ENCODE measurements at places on chromosomes 13 and 19. TPM values are rescaled to one million over a fixed set of nuclear protein-coding genes. Genes with fewer than 3 reads are reported as not detected.

Gene ANKLE1
- 0.12 TPM for total RNA-seq

Gene NLRP4
- total RNA-seq, result not detected

Gene PLVAP
- total RNA-seq, result 25.0 TPM

Gene SAFB2
- 11.6 TPM for total RNA-seq

DNA sequence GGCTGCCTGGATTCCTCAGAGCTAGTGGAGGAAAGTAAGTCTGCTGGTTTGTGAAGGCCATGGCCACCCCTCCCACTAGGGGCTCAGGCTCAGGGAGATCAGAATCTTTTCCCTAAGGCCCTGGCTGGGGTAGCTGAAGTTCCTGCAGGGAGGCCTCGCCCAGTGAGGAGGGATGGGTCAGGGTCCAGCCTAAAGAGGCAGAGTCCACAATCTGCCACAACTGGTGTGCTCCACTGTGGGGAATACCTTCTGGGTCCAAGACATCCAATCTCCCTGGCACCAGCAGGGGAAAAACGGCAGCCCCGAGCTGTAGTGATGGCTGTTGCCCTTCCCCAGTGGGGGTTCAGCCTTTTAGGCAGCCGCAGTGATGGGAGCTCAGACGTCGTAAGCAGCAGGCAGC is 23.2 kb downstream of the IGFL3 start:
- no peak for DNase-seq

DNA sequence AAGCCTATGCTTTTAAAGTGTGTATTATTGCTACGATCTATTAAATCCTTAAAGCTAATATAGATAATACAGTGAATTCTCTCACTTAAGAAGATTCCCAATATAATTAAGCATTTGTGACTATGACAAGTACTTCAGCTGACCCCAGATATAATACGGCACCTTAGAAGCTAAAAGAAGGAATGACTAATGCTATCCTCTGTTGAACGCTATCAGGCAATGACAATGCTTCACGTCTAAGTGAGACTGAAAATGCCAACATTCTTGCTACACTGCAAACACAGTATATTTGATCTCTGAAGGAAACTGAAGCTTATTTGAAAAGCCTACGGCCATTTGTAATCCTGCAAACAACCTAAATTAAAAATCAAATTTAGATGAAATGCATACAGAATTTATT is 19.7 kb downstream of the VWA8 start:
- DNase-seq, result no peak

Gene BST2
- total RNA-seq, result 4.1 TPM

DNA sequence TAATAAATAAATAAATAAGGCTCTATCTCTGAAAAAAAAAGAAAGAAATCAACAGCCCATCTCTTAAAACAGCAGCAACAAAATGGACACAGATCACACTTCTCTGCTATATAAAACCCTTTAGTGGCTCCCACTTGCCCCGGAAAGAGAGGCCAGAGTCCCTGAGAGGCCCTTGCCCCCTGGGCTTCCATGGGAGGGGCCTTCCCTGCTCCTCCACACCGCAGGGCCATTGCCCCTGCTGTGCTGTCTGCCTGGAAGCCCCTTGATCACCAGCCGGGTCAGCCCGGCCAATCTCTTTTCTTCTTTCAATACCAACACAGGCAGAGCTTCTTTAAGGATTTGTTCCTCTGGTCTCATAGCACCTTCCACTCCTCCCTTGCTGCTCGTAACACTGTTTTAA is 171.1 kb downstream of the URI1 start:
- no peak for DNase-seq

Gene PLD3
- 163 TPM for total RNA-seq

DNA sequence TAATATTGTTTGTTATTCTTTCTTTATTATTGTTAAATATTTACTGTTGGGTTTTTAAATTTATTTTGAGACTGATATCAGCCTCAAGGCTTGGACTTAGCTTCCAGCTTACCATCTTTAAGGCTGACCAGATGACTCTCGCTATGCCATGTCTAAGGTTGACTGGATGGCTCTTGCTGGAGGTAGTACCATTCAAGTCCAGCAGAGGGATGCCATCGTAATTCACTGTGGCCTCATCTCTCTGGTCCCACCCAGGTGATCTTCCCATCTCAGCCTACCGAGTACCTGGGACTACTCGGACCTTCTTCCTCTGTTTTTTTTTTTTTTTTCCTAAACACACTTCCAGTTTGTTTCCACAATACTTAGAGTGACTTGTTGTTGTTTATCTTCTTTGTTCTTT is 41.7 kb upstream of the ZNF91 start:
- DNase-seq, result no peak

Gene VSTM2B
- not detected for total RNA-seq

Gene NXNL1
- not detected for total RNA-seq

- DNase-seq, result no peak
These were observed 12.4 kb downstream of the ZIC2 start for GRCh38 chr13:99993660-99994637.

Gene PDE4C
- 0.76 TPM for total RNA-seq

Gene SIGLEC10
- 2.0 TPM for total RNA-seq

- DNase-seq, result no peak
These were observed 149.8 kb downstream of the EFNB2 start for GRCh38 chr13:106385654-106386053.

DNA sequence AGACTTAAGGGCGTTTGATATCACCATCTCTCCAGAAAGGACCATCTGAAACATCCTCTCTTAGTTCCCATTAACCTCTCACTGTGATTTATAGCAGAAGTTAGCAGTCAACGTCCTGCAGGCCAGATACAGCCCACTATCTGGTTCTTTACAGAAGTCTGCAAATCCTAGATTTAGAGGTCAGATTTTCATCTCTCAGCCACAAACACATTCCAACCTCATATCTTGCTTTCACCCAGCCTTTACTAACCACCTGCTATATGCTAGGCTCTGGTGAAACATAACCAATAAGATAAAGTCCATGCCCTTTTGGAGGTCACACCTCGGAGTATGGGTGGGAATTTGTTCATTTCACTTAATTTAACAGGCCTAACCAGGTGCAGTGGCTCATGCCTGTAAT is 76.8 kb upstream of the CACNA1A start:
- DNase-seq, result no peak

- DNase-seq, result no peak
These were observed 36.7 kb upstream of the STK24 start for GRCh38 chr13:98613591-98613990.

- DNase-seq, result no peak
These were observed 573 bp upstream of the ERCC5 start for GRCh38 chr13:102845289-102845629.

Gene SERPINE3
- not detected for total RNA-seq

GRCh38 chr19:43913383-43913782 is 21.7 kb downstream of the ZNF45 start:
- DNase-seq, result no peak

- DNase-seq, result no peak
These were observed 215.4 kb downstream of the KCNRG start for GRCh38 chr13:50230662-50230978.

GRCh38 chr13:112783135-112783977 is 93.5 kb downstream of the ATP11A start:
- DNase-seq, result no peak

Gene ZNF154
- 0.15 TPM for total RNA-seq

- DNase-seq, result no peak
These were observed 47.6 kb upstream of the MAP3K10 start for GRCh38 chr19:40143612-40144011.

GRCh38 chr13:79847882-79848592 is 367.1 kb downstream of the NDFIP2 start:
- no peak for DNase-seq

DNA sequence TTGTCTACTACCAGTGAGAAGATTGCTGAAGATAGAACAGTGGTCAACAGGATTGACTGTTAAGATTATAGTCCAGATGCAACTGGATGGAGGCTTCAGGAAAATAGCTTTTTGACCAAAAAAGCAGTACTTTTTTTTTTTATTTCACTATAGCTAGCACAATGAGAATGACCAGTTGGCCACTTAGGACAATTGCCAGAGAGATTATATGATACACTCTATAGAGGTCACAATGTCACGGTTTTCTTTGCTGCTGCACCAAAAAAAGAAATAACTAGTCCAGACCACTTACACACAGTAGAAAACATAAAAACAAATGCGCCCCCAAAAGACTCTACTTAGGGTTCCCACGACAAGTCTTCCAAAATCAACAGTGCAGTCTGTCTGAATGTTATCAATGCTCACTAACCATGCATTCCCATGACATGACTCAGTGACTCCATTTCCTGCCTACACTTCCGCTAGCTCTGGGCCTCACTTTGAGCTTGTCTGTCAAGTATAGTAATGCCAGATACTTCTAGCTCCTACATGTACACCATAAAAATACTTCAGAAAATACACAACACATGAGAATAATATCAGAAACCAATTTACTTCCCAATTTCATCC is 209.1 kb upstream of the STARD13 start:
- no peak for DNase-seq

GRCh38 chr19:50512999-50513745 is 541 bp downstream of the ASPDH start:
- no peak for DNase-seq

Gene SMIM44
- total RNA-seq, result not detected

- DNase-seq, result no peak
These were observed 55.0 kb downstream of the ZIC5 start for GRCh38 chr13:99916366-99917103.

DNA sequence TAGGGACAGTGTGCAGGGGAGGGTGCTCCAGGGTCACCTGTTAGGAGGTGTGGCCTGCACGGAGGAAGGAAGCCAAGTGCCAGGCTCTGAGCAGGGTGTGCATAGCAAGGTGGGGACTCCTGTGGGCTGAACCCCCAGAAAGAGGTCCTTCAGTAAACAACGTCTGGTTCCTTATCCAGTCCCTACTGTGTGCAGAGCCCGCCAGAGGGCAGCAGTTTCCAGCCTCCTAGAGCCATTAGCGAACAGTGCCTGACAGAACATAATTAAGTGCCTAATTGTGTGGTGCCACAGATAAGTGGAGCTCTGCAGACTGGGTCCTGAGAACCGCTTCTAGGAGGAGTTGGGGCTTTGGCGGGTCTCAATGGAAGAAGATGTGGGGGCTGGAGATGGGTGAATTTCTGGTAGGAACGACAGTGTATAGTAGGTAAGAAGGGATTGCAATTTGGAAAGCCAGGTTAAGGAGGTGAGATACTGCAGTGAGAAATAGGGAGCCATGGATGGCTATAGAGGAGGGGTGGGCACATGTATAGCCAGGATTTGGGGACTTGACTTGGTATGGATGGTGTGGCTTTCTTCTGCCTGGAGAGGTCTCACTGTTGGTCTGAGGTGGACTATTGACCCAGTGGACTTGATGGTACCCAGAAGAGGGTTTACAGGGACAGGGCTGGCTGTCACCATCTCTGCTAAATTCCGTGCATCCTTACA is 323.1 kb downstream of the ZNF536 start:
- DNase-seq, result no peak

Gene ACOD1
- total RNA-seq, result not detected

DNA sequence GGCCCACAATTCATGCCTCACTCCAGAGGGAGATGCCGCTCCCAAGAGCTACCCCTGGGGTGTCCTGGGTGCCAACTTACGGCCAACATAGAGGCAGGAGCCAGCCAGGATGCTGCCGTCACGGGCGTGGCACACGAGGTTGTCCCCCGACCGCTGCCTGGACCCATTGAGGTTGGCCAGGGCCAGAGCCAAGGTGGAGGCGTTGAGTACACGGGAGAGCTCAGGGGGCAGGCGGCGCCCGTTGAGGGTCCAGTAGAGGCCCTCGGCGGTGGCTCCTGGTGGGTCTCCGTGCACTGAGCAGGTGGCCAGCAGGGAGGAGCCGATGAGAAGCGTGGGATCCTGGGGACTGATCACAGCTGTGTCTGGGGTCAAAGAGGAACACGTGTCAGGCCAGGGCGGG is 7.1 kb downstream of the CRLF1 start:
- no peak for DNase-seq

DNA sequence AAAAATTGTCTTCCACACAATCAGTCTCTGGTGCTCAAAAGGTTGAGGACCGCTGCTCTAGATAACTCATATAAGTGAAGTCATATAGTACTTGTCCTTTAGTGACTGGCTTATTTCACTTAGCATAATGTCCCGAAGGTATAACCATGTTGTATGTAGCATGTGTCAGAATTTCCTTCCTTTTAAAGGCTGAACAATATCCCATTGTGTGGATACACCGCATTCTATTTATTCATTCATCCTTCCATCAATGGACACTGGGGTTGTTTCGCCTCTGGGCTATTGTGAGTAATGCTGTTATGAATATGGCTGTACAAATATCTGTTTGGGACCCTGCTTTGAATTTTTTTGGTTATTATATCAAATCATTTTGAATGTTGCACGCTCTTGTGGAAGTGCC is 4.6 kb upstream of the LYPD5 start:
- no peak for DNase-seq

- DNase-seq, result no peak
These were observed 112.6 kb downstream of the KCNRG start for GRCh38 chr13:50127726-50128291.

GRCh38 chr19:56949626-56950025 is 109.1 kb upstream of the PEG3 start:
- DNase-seq, result no peak

Gene CCDC70
- not detected for total RNA-seq

Gene MYH14
- 38.1 TPM for total RNA-seq

GRCh38 chr19:9407827-9408226 is 27.5 kb downstream of the ZNF266 start:
- DNase-seq, result no peak

Gene MCF2L
- 20.8 TPM for total RNA-seq

Gene TEX29
- total RNA-seq, result not detected

- DNase-seq, result no peak
These were observed 16.3 kb downstream of the FAM187B start for GRCh38 chr19:35212241-35212640.

Gene CALR3
- total RNA-seq, result not detected

- no peak for DNase-seq
These were observed 226.7 kb upstream of the IPO5 start for GRCh38 chr13:97726664-97727280.

Gene CERS1
- total RNA-seq, result not detected

Gene TMPRSS9
- total RNA-seq, result not detected

Gene TYROBP
- total RNA-seq, result 95.9 TPM

GRCh38 chr13:71813187-71813586 is 53.8 kb downstream of the DACH1 start:
- DNase-seq, result no peak

DNA sequence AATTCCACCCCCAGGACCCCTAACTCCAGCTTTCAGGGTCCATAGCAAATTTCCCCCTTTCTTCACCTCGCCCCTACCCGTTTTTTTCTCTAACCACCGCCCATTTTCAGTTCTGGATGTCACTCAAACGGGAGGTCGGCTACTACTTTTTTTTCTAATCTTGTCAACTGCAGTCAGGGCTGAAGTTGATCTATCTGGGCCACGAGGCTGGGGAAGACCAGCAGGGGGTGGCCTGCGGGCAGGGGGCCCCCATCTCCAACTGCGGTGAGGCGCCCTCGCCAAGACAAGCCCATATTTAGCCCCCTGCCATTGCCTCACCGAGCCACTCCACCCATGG is 748 bp downstream of the LHFPL6 start:
- no peak for DNase-seq

- no peak for DNase-seq
These were observed 757 bp downstream of the EGLN2 start for GRCh38 chr19:40799558-40800338.
